Activated CD8-positive, alpha-beta memory T cell treated with anti-CD3 and anti-CD28 coated beads, Interleukin-2, amount 50 U/mL, for 48 hours (primary cell): ENCODE measurements at places on chromosomes 3 and 15.

- DNase-seq: no peak
These were observed 56.2 kb upstream of the DLG1 start for GRCh38 chr3:197354568-197355001.

DNA sequence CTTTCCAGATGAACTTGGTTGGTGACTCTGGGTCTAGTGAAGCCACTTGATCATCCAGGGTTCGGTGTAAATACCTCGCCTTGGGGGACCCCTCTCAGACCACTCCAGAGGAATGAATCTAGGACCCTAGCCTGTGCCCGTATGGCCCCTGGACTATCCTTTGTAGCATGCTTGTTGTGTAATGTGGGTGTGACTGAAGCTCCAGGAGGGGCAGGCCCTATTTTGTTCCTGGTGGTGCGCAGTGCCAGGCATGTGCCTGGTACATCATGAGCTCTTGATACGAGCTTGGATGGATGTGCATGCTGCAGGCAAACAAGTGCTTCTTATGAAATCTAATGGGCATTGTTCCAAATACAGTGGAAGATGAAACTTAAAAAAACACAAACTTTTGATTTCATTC lies 82.8 kb downstream of the EBLN2 start:
- DNase-seq: no peak

GRCh38 chr3:42122261-42123011 lies 31.3 kb downstream of the TRAK1 start:
- no peak for DNase-seq

DNA sequence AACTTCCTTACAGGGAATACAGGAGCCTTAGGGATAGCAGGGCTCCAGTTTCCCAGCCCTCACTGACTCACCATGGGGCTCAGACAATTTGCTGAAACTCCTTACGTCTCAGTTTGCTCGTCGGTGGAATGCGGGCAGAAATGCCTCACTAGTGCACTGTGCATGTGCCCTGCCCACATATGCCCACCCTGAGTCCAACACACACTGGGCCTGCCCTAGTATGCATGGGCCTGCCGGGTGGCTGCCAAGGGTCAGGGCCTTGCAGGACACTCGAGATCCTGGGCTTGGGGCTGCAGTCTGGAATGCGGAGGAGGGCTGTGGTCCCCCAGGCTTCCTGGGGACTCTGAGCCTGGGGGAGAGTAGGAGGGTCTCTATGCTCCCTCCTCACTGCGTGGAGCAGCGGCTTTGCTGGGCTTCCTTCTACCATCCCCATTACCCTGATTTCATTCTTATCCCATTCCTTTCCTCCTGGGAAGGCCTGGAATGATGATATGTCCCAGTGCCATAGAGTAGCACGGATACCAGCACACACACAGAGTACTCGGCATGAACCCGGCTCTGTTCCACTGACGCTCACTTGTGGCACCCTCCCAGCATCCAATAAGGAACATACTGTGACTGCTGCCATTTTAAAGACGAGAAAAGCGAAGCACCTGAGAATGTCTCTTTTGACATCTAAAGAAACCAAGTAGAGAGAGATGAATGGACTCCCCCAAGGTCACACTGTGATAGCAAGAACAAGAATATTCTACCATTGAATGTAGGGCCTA lies 124.2 kb downstream of the ASB7 start:
- DNase-seq: no peak

GRCh38 chr3:150607267-150608065 lies 4.3 kb downstream of the SELENOT start:
- DNase-seq: no peak
